Pulmonary artery endothelial cell (primary cell): ENCODE measurements at places on chromosomes 12 and 14. TPM values are rescaled to one million over a fixed set of nuclear protein-coding genes. Genes with fewer than 3 reads are reported as not detected.

Gene SLC22A17
- 0.99 and 5.7 TPM in 2 replicates for total RNA-seq

Gene ACRBP
- total RNA-seq, result 0.11 and 0.26 TPM in 2 replicates

Gene TGFB3
- 2.6 and 3.1 TPM in 2 replicates for total RNA-seq

Gene CDKN3
- 36.5 and 76.4 TPM in 2 replicates for total RNA-seq

Gene COX8C
- total RNA-seq, result not detected in 2 replicates

Gene OTUB2
- total RNA-seq, result 0.53 and 1.3 TPM in 2 replicates

Gene IL22
- total RNA-seq, result not detected in 2 replicates

Gene GLIPR1L1
- not detected in 2 replicates for total RNA-seq

Gene OTX2
- total RNA-seq, result not detected in 2 replicates

Gene OR6C2
- not detected in 2 replicates for total RNA-seq

Gene ADGRD1
- not detected in 2 replicates for total RNA-seq

Gene CLEC4E
- not detected in 2 replicates for total RNA-seq

Gene ACVRL1
- total RNA-seq, result 439 and 664 TPM in 2 replicates

Gene GPR132
- total RNA-seq, result 0.07 TPM in 1 of 2 replicates, not detected in the other

Gene AMN
- total RNA-seq, result 0.13 TPM in 1 of 2 replicates, not detected in the other

Gene ASB2
- not detected in 2 replicates for total RNA-seq

Gene SVOP
- not detected in 2 replicates for total RNA-seq

Gene MGP
- 56.4 and 196 TPM in 2 replicates for total RNA-seq

Gene SDS
- not detected in 2 replicates for total RNA-seq

Gene SART3
- 74.3 and 77.2 TPM in 2 replicates for total RNA-seq

Gene OR4K14
- not detected in 2 replicates for total RNA-seq

Gene CLEC14A
- total RNA-seq, result 256 and 388 TPM in 2 replicates
